Thoracic aorta (tissue), 2 donors: ENCODE measurements at places on chromosomes 11 and 22. TPM values are rescaled to one million over a fixed set of nuclear protein-coding genes. Genes with fewer than 3 reads are reported as not detected.

DNA sequence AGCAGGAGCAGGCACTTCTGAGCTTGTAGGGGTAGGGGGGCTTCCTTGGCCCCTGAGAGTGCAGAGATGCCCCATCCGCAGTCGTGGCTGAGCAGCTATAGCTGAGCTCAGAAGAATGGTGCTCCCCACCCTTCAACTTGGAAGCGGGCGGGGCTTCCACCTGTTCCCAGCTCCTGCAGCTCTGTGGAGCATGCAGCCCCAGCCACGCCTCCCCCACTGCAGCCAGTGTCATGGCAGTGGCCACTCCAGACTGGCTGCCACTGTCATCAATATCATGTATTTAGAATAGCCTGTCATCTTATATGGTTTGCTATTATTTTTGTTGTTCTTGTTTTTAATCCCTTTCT is 213.1 kb downstream of the LRRC4C start:
- no peaks in the 10 kb centered on the region for H3K4me1 ChIP-seq
- no peak overlapping the region for H3K27ac ChIP-seq
- H3K27me3 ChIP-seq: no peaks in the 10 kb centered on the region
- H3K4me3 ChIP-seq: no peak overlapping the region

DNA sequence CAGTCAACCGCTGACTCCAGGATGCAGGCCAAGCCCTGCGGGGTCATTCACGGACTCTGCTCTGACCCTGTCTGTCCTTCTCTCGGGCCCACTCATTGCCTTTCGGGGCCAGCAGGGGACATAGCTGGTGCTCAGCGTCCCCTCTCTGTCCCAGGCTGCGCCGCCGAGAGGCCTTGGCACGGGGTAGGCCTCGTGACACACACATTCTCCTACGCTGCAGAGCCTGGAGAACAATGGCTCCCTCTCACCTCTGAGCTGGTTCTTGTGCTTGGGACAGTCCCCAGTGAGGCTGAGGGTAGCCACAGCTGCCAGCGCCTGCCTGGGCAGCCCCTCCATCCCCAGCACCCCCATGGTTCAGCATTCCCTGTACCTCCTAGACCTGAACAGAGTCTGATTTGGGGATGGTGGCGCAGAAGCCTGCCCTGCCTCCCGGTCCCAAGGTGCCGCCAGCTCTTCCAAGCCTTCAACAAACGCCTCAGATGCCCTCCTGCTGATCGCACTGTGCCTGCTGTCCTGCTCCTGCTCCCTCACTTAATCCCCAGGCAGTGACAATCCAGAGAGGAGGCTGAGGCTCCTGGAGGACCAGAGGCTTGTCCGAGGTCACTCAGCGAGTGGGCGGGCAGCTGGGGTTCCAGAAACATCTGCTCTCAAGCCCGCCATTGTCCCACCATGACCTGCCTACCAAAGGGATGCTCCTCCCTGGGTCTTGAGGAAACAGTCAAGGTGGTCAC is 30.4 kb downstream of the DUSP8 start:
- H3K4me1 ChIP-seq: peaks cover 2% of the 10 kb centered on the region
- no peaks in the 10 kb centered on the region for H3K27me3 ChIP-seq
- H3K36me3 ChIP-seq: no peaks in the 10 kb centered on the region
- no peak overlapping the region for H3K4me3 ChIP-seq
- DNase-seq: no peak

DNA sequence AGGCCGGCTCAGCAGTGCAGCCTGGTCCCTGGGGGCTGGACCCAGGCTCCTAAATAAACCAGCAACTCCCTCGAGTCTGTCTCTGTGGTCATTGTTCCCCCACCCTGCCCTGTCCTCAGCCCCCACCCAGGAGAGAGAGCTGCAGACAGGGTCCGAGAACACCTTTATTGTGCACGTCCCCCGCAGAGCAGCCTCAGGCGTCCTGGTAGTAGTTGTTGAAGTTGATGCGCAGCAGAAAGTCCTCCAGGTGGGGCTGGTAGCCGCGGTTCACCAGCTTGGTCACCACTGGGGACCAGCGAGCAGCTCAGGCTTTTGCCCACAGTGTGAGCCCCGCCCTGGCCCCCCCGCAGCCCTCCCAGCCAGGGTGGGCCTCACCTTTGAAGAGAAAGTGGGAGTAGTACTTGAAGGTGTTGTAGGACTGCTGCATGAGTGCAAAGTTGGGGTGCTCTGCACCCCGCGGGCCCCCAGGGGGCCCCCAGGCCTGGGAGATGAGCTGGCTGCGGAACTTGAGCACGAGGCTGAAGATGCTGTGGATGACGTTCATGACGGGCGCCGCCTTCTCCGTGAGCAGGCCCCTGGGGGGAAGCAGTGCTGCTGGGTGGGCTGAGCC is 16.8 kb downstream of the SELENOO start:
- H3K27ac ChIP-seq: no peak overlapping the region
- H3K4me3 ChIP-seq: no peak overlapping the region
- H3K36me3 ChIP-seq: peaks cover 56% of the 10 kb centered on the region
- DNase-seq: no peak

- H3K4me1 ChIP-seq: no peaks in the 10 kb centered on the region
- no peak for DNase-seq
- no peaks in the 10 kb centered on the region for H3K27me3 ChIP-seq
- no peak overlapping the region for H3K4me3 ChIP-seq
Measured at GRCh38 chr11:92789761-92790160, 179.7 kb upstream of the MTNR1B start.

Gene MS4A7
- 81.8 TPM for total RNA-seq

Gene USH1C
- total RNA-seq: not detected

Gene SCYL1
- total RNA-seq: 96.8 TPM
